ENCODE measurements at places on chromosomes 5 and 9.

DNA sequence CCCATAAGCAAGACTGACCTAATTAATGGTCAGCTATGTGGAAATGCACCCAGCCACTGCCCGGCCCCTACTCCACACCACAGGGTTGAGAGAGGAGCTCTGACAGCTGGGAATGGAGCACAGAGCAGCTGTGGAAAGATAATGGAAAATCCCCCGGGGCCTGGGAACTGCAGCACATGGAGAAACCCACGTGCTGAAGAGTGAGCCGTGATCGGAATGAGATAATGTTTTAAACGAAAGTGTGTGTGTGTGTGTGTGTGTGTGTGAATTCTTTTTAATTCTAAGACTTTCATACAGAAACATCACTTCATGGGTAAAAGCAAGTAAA lies 13.1 kb upstream of the SLC12A7 start:
- no peak for DNase-seq

DNA sequence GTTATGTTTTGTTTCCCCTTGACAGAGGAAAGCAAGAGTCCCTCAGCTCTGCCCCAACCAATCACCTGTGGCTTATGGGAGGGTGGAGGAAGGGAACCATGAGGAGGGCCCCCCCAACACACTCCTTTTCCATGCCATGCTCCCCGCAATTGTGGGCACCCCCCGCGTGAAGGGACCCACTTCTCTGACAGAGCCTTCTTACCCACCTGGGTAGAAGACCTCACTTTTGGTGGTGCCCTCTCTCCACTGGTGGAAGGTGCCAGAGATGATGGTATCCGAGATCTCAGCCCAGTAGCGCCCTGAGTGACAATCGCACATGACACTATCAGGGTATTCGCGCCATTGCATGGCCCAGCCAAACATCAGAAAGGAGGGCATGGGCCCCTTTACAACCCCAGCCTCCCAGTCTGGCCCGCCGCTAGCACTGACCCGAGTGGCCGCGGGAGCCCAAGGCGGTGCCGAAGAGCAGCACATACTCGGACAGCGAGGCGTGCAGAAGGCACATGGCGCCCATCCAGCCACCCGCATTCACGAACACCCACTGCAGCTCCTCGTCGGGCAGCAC lies 714 bp downstream of the SIGMAR1 start:
- no peak for DNase-seq

DNA sequence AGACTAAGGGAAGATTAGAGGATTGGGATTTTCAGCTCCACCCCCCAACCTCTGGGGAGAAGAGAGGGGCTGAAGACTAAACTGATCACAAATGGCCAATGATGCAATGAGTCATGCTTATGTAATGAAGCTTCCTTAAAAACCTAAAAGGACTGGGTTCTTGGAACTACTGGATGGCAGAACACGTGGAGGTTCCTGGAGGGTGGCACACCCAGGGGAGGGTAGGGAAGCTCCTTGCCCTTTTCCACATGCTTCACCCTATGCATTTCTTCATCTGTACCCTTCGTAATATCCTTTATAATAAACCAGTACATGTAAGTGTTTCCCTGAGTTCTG lies 48.6 kb downstream of the ARHGEF28 start:
- DNase-seq, result no peak

DNA sequence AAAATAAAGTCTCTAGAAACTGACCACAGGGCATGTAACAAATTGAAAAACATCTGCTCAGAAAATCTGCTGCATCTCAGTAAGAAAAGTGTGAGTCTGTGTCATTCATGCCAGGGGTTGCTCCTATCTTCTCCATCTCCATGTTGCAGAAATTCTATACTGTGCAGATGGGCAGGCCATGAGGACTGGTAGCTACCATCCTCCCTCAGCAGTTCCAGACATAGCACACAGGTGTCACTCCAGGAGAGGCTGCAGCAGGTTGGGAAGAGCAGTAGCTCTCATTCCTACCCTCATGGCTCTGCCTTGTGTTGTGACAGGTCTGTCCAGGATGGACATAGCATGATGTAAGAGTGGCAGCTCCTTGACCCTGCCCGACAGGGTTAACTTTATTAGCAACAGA lies 173.4 kb downstream of the NDUFS4 start:
- DNase-seq, result no peak

DNA sequence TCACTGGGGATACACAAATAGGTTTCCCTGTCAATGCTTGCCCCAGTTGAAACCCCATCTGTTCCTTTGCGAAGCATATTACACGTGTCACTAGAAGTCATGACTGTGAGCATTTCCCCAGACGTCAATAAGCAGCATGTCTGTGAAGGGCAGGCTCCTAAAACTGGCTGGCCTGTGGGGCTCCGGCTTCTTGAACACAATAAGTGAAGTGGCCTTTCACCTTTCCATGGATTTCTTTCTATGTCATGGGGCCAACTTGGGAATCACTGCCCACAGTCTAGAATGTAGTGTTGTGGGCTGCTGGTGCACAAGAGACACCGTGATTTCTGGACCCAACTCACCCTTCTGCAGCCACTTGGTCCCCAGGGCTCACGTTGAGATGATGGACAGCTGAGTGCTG lies 60.4 kb upstream of the CTSL start:
- DNase-seq, result no peak

DNA sequence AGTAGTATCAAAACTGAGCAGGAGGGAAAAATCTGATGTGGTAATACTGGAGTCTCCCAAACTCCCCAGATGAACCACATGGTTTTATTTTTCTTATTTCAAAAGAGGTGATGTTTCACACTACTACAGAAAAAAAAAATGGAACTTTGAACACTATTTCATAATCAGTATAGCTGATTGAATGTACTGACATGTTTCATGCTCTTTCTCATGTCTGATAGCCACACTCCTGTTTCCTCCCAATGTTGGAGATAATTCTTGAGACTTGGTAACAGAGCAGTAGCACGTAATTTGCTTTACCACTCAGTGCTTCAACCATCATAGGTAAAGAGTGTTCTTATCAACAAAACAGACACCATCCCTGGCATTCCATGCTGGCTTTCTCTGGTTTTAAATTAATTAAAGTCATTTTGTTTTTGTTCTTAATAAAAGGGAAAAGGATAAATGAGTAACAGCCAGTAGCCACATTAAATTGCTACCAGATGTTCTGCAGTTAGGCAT lies 85.2 kb downstream of the MUSK start:
- no peak for DNase-seq

GRCh38 chr9:115531410-115532125 lies 413.6 kb upstream of the TNC start:
- DNase-seq, result no peak

DNA sequence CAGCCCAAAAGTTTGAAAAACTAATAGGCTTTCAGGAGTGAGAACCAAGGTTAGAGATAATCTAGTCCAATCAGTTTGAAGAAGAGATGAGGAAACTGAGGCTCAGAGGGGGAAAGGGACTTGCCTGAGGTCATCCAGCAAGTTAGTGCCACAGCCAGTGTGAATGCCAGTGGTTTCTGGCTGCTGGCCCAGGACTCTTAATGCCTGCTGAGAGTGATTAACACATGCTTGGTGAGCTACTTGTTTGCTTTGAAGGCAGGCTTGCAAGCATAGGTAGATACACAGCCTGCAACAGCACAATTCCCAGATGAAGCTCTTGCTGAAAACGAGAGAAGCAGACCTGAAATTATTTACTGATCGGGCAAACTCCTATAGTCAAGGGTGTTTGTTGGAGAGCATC lies 591.6 kb upstream of the SGCD start:
- no peak for DNase-seq
